H9 (cell line): ENCODE measurements at places on chromosomes 7 and 10. TPM values are rescaled to one million over a fixed set of nuclear protein-coding genes. Genes with fewer than 3 reads are reported as not detected.

DNA sequence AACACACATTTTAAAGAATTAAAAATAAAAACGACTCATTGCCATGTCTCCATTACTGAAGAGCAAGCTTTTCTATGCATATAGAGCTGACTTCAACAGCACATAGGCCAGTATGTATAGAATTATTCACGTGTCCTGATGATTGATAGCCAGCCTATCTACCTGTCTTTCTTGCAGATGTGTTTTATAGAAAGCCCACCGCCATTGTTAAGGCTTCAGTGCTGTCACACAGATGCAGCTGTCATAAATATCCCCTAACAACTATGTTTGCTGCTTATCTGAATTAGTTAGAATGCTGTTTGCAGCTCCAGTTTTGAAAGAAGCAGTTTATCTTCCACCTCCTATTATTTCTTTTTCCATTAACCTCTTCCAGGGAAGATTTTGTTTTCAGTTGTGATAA is 235.9 kb downstream of the SLC25A13 start:
- no peaks in the 10 kb centered on the region for H3K4me1 ChIP-seq
- no peak overlapping the region for H3K27ac ChIP-seq
- H3K27me3 ChIP-seq = no peaks in the 10 kb centered on the region
- no peaks in the 10 kb centered on the region for H3K36me3 ChIP-seq
- no peak overlapping the region for H3K4me3 ChIP-seq

Gene COL17A1
- total RNA-seq = 1.9 TPM in 2 replicates

Gene GIMAP8
- total RNA-seq = not detected in 2 replicates

- no peaks in the 10 kb centered on the region for H3K4me1 ChIP-seq
- DNase-seq = no peak
- no peaks in the 10 kb centered on the region for H3K27me3 ChIP-seq
- no peak overlapping the region for H3K4me3 ChIP-seq
- no peaks in the 10 kb centered on the region for H3K36me3 ChIP-seq
- H3K27ac ChIP-seq = no peak overlapping the region
Observed at GRCh38 chr7:100413346-100413745, 15.2 kb downstream of the ZCWPW1 start.

DNA sequence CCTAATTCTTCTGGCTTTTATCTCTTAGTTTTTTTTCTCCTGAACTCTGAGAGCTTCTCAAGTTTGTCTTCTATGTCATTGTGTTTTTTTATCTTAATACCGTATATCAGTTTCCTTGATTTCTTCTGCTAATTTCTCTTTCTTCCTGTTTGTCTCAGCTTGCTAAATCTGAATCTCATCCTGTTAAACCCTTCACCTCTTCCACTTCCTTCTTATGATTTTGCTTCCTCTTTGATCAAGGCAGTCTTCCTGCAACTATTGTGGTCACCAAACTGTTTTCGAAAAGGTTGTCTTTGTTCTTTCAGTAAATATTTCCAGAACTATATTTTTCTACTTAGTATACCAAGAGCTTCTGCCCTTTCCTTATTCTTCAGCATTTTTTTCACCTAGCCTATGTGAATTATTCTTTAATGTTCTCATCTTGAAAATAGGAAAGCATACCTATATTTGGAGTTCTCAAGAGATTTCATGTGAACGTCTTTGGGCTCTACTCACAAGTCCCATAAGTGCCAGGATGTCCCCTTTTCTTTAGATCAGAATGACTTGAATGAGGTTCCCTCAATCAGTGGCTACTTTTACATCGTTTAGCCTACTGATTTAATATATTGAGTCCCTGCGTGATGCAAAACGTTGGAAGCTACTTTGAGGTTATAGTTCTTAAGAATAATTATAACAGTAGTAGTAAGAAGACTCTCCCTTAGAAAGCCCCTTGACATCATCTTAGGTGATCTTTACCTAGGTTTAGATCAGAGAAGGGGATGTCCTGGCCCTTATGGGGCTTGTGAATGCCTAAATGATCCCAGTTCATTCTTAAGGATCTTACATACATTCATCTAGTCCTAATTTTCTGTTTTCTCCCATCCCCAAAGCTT is 415.4 kb upstream of the AUTS2 start:
- H3K4me3 ChIP-seq = no peak overlapping the region
- H3K27ac ChIP-seq = no peak overlapping the region
- DNase-seq = no peak
- no peaks in the 10 kb centered on the region for H3K27me3 ChIP-seq
- no peaks in the 10 kb centered on the region for H3K4me1 ChIP-seq

DNA sequence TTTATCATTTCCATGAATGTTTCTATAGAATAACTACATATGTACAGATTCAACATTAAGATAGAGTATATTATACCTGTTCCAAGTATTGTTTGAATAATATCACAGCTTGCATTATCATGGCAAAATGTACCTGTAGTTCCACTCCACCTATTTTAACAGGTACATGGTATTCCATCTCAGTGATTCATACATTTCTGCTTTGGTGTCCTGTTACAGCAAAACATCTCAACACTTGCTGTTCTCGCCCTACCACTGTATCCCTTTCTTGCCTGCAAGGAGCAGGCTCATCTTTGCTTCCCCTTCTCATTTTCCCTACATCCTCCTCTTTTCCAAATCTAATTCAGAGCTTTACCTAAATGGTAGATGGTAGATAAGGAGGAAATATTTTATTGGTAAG is 27.1 kb upstream of the SGCE start:
- H3K4me1 ChIP-seq = no peaks in the 10 kb centered on the region
- no peak overlapping the region for H3K27ac ChIP-seq
- H3K27me3 ChIP-seq = no peaks in the 10 kb centered on the region
- H3K4me3 ChIP-seq = no peak overlapping the region

DNA sequence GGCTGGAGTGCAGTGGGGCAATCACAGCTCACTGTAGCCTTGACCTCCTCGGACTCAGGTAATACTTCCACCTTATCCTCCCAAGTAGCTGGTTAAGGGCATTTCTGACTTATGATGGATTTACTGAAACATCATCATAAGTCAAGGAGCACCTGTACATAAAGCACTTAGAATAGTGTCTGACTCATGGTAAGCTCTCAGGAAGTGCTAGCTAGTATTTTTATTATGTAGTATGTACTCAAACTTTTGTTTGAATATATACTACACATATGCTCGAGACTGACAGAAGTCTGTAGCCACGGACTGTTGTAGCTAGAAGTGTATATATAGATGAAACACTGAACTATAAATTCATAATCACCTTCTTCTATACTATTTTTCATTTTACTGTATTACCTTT is 107.5 kb upstream of the DNAJB12 start:
- H3K36me3 ChIP-seq = no peaks in the 10 kb centered on the region
- H3K27ac ChIP-seq = no peak overlapping the region
- no peaks in the 10 kb centered on the region for H3K4me1 ChIP-seq
- DNase-seq = no peak
- H3K4me3 ChIP-seq = no peak overlapping the region

Gene NKX6-2
- 0.13 TPM in 2 replicates for total RNA-seq

- no peak for DNase-seq
- no peak overlapping the region for H3K4me3 ChIP-seq
- peaks cover 13% of the 10 kb centered on the region; the same call in 2 of the 3 replicates for H3K36me3 ChIP-seq
Observed at GRCh38 chr10:92640107-92640506, 47.2 kb downstream of the KIF11 start.

Gene C10orf71
- total RNA-seq = not detected in 2 replicates

Gene INPP5A
- 17.7 and 19.1 TPM in 2 replicates for total RNA-seq

Gene CHCHD2
- 215 and 218 TPM in 2 replicates for total RNA-seq

GRCh38 chr10:115957786-115958442 is 315.1 kb downstream of the GFRA1 start:
- no peak for DNase-seq
- H3K27ac ChIP-seq = no peak overlapping the region
- no peaks in the 10 kb centered on the region; the same call in 1 of the 2 replicates for H3K4me1 ChIP-seq
- H3K4me3 ChIP-seq = no peak overlapping the region
- no peaks in the 10 kb centered on the region for H3K36me3 ChIP-seq

GRCh38 chr7:129083525-129083924 is 28.6 kb upstream of the TNPO3 start:
- no peaks in the 10 kb centered on the region for H3K4me1 ChIP-seq
- H3K27ac ChIP-seq = no peak overlapping the region
- no peak for DNase-seq
- H3K4me3 ChIP-seq = no peak overlapping the region
- H3K36me3 ChIP-seq = no peaks in the 10 kb centered on the region

- no peak for DNase-seq
- no peaks in the 10 kb centered on the region; the same call in 1 of the 2 replicates for H3K27me3 ChIP-seq
- no peaks in the 10 kb centered on the region; the same call in 1 of the 2 replicates for H3K4me1 ChIP-seq
- H3K36me3 ChIP-seq = no peaks in the 10 kb centered on the region; the same call in 2 of the 3 replicates
- no peak overlapping the region for H3K27ac ChIP-seq
- H3K4me3 ChIP-seq = no peak overlapping the region
Observed at GRCh38 chr10:132627666-132628531, 90.3 kb downstream of the INPP5A start.

GRCh38 chr7:155355745-155356144 is 58.1 kb downstream of the INSIG1 start:
- H3K4me1 ChIP-seq = no peaks in the 10 kb centered on the region
- no peak overlapping the region for H3K4me3 ChIP-seq
- H3K36me3 ChIP-seq = peaks cover under 1% of the 10 kb centered on the region; the same call in 1 of the 2 replicates
- peaks cover 2% of the 10 kb centered on the region; the same call in 1 of the 2 replicates for H3K27me3 ChIP-seq
- H3K27ac ChIP-seq = no peak overlapping the region

GRCh38 chr10:42477170-42477569 is 161.2 kb downstream of the ZNF33B start:
- no peaks in the 10 kb centered on the region for H3K4me1 ChIP-seq
- peaks cover 26% of the 10 kb centered on the region for H3K36me3 ChIP-seq
- no peak for DNase-seq
- H3K4me3 ChIP-seq = no peak overlapping the region
- no peak overlapping the region for H3K27ac ChIP-seq

Gene CREB5
- total RNA-seq = 3.3 and 4.0 TPM in 2 replicates

GRCh38 chr10:112790030-112790429 is 160.0 kb upstream of the TCF7L2 start:
- no peak for DNase-seq
- no peak overlapping the region for H3K27ac ChIP-seq

- peak; percentile 50 for DNase-seq
- H3K27me3 ChIP-seq = peaks cover 6% of the 10 kb centered on the region; the same call in 1 of the 2 replicates
- no peak overlapping the region for H3K27ac ChIP-seq
- H3K4me3 ChIP-seq = peak overlapping the region; percentile 81
- peaks cover 5% of the 10 kb centered on the region; the same call in 1 of the 2 replicates for H3K4me1 ChIP-seq
Observed at GRCh38 chr7:100966542-100967291, 2.6 kb upstream of the MUC12 start.

Gene PNLIPRP1
- not detected in 2 replicates for total RNA-seq

DNA sequence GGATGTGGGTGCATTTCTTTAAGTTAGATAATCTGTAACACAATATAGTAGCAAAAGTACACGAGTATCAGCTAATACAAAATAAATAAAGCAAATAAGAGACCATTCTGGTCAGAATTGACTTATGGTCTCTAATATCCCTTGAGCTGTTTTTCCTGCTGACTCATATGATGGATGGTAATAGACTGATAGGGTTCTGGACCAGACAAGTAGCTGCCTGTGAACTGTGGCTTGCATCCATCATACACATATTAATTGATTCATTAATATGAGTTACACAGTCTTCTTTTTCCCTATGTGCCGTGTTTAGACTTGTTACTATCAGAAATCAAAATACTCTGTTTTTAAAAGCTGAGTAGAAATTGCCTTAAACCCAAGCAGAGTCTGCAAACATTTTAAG is 762.8 kb downstream of the GATA3 start:
- H3K27me3 ChIP-seq = no peaks in the 10 kb centered on the region
- H3K27ac ChIP-seq = no peak overlapping the region
- no peaks in the 10 kb centered on the region for H3K4me1 ChIP-seq
- H3K36me3 ChIP-seq = no peaks in the 10 kb centered on the region

GRCh38 chr10:78781991-78782390 is 286.8 kb upstream of the ZMIZ1 start:
- H3K27me3 ChIP-seq = no peaks in the 10 kb centered on the region
- H3K4me1 ChIP-seq = no peaks in the 10 kb centered on the region
- no peak overlapping the region for H3K27ac ChIP-seq
- DNase-seq = no peak
- no peaks in the 10 kb centered on the region for H3K36me3 ChIP-seq
